Ovary (tissue), 10 donors: ENCODE measurements at places on chromosomes 11 and 22. TPM values are rescaled to one million over a fixed set of nuclear protein-coding genes. Genes with fewer than 3 reads are reported as not detected.

The C1QTNF5 gene
- total RNA-seq, result 4.8 TPM

The CEP126 gene
- total RNA-seq, result 10.0 TPM

The DKK3 gene
- 84.9 TPM for total RNA-seq

The PDGFD gene
- 131 TPM for total RNA-seq

The PRCP gene
- 62.8 TPM for total RNA-seq

The MAPK8IP2 gene
- total RNA-seq, result 13.2 TPM

The FADD gene
- total RNA-seq, result 16.0 TPM

The SHISA8 gene
- total RNA-seq, result 0.46 TPM

The TMEM191C gene
- 1.6 TPM for total RNA-seq

DNA sequence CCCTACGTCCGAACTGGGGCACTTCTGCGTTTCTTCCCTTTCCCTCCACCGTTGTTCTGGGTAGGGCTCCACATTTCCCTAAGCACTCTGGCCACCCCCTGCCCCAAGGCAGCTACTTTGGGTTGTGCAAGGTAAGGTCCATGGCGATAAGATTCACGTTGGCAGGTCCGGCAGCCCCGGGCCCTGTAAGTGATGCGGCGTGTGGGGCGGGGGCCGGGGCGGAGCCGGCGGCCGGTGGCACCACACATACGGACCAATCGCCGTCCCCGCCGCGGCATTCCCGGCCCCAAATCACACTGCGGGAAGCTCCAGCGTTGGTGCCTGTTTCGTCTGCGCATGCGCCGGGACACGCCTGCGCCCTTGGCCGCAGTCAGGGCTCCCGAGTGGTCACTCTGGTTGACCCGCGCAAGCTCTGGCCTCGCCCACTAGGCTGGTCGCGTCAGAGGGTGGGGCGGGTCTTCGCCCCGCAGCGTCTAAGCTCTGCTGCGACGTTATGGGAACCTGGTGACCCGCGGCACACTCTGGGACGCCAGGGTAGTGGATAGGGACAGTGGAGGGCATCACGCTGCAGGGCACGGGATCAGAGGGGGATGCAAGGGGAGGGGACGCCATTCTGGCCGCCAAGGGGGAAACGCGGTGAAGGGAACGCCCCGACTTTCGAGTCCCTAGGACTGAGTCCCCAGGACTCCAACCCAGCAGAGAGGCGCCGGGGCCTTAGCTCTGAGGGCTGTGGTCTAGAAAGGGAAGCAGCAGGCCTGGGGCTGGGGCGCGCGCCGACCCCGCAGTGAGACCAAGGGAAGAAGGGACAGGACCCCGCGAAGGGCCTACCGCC lies 1.6 kb downstream of the FADS1 start:
- no peaks in the 10 kb centered on the region for H3K36me3 ChIP-seq
- no peaks in the 10 kb centered on the region for H3K27me3 ChIP-seq
- peak overlapping the region; percentile 95 for H3K27ac ChIP-seq
- H3K4me1 ChIP-seq, result no peaks in the 10 kb centered on the region

- H3K36me3 ChIP-seq, result no peaks in the 10 kb centered on the region
- peak; percentile 28 for DNase-seq
- H3K4me1 ChIP-seq, result peaks cover 2% of the 10 kb centered on the region
- no peak overlapping the region for H3K27ac ChIP-seq
Observed at GRCh38 chr22:45612451-45612901, 59.2 kb upstream of the ATXN10 start.

DNA sequence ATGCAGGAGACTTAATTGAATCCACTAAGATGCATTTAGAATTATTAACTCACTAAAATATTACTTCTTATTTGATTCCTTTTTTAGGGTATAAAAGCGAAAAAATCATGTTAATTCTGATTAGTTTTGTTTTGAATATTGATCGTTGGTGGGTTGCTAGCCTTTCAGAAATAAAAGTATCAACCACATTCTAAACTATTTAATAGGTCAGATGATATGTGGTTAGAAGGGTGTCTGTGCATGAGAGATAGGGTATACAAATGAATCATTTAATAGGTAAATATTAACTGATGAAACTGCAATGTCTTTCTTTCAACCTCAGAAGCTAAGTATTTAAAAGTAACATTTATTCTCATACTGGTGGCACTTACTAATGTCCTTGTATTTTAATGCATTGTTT lies 515.1 kb downstream of the CNTN5 start:
- H3K36me3 ChIP-seq, result no peaks in the 10 kb centered on the region
- no peak overlapping the region for H3K27ac ChIP-seq
- H3K4me1 ChIP-seq, result no peaks in the 10 kb centered on the region
- H3K4me3 ChIP-seq, result no peak overlapping the region
- no peaks in the 10 kb centered on the region for H3K27me3 ChIP-seq

DNA sequence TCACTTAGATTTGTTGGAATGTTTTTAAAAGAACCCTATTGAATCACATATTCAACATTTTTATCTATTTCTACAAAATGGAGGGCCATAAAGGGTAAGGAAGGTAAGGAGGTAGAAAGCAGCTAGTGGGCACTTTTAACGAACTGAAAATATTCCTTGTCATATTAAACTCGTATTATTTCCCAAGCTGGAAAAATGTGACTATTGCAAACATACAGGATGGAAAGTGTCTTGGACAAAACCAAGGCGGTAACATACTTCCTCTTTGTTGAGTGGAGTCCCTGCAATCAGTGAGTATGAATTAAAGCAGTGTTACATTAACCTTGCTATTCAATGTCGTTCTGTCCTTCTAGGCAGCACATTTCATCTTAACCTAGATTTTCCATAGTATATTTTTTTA lies 165.6 kb downstream of the RCN1 start:
- no peak overlapping the region for H3K4me3 ChIP-seq
- peaks cover 19% of the 10 kb centered on the region for H3K4me1 ChIP-seq
- no peak for DNase-seq
- no peaks in the 10 kb centered on the region for H3K36me3 ChIP-seq
- no peak overlapping the region for H3K27ac ChIP-seq

DNA sequence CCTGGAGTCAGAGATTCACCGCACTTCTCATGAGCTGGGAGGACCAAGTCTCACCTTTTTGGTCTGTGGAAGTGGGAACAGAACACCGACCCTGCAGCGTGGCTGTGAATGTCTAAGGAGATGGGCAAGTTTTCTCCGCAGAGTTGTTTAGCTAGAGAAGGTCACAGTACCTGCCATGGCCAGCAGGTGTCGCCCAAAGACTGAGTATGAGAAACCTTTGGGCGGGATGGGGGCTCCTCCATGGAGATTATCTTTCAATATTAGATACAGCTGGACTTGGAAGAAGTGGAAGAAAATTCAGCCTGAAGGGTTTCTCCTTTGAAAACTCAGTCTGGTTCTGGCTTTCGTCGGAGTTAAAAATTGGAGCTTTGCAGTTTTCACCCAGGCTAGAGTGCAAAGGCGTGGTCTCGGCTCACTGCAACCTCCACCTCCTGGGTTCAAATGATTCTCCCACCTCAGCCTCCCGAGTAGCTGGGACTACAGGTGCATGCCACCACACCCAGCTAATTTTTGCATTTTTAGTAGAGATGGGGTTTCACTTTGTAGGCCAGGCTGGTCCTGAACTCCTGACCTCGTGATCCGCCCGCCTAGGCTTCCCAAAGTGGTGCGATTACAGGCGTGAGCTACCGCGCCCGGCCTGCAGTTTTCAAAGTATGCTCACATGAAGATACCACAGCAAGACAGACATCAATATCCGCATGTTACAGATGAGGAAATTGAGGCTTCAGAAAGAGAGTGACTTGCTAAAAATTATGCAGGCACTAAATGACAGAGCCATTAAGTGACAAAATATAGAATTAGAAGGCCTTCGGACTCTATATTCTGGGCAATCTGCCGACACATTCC lies 10.7 kb upstream of the DSCAML1 start:
- peaks cover 4% of the 10 kb centered on the region for H3K4me1 ChIP-seq
- H3K4me3 ChIP-seq, result no peak overlapping the region

DNA sequence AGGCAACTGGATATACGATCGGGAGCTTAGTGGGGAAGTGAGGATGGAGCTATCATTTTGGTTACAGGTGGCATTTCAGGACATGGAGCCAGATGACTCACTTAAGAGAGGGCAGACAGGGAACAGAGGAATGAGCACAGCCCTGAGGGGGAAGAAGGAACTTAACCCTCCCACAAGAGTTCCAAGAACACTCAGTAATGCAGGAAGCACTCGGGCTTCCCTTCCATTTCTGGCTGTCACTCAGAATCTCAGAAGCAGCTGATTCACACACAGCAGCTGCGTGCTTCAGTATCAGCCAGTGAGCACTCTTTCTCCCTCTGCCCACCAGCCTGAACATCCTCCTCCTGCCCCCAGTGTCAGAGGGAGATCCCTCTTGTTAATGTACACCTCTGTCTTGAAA lies 34.8 kb downstream of the EFCAB6 start:
- H3K27ac ChIP-seq, result no peak overlapping the region
- DNase-seq, result no peak
- no peaks in the 10 kb centered on the region for H3K36me3 ChIP-seq
- no peaks in the 10 kb centered on the region for H3K27me3 ChIP-seq
- no peak overlapping the region for H3K4me3 ChIP-seq
- no peaks in the 10 kb centered on the region for H3K4me1 ChIP-seq

- H3K4me1 ChIP-seq, result no peaks in the 10 kb centered on the region
- no peak overlapping the region for H3K4me3 ChIP-seq
- H3K27ac ChIP-seq, result no peak overlapping the region
- H3K36me3 ChIP-seq, result no peaks in the 10 kb centered on the region
- no peak for DNase-seq
- no peaks in the 10 kb centered on the region for H3K27me3 ChIP-seq
Observed at GRCh38 chr22:49412236-49412635, 415.4 kb downstream of the BRD1 start.

- H3K36me3 ChIP-seq, result no peaks in the 10 kb centered on the region
- H3K4me3 ChIP-seq, result no peak overlapping the region
- H3K27me3 ChIP-seq, result no peaks in the 10 kb centered on the region
- DNase-seq, result no peak
- H3K4me1 ChIP-seq, result peaks cover 4% of the 10 kb centered on the region
Observed at GRCh38 chr11:134173296-134173695, 50.5 kb downstream of the NCAPD3 start.

DNA sequence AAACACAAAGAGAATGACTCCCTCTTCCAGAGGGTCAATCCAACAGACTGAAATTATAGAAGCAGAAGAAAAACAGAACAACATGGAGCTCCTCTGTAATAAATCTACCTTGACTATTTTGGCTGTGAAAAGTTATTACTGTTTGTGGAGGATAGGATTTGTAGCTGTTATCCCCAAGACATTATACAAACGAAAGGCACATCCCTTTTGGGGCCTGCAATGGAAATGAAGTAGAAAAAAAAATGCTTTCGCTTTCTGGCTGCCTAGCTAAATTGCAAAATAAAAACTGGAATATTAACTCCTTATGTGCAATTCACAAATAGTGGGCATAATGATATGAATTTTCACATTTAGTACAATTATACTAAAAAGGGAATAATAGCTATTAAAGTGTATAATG lies 123.8 kb upstream of the CCDC179 start:
- H3K27ac ChIP-seq, result no peak overlapping the region
- DNase-seq, result no peak
- no peaks in the 10 kb centered on the region for H3K36me3 ChIP-seq
- no peaks in the 10 kb centered on the region for H3K27me3 ChIP-seq
- no peaks in the 10 kb centered on the region for H3K4me1 ChIP-seq

- peaks cover 13% of the 10 kb centered on the region for H3K4me1 ChIP-seq
- no peak overlapping the region for H3K27ac ChIP-seq
- H3K4me3 ChIP-seq, result no peak overlapping the region
- no peaks in the 10 kb centered on the region for H3K27me3 ChIP-seq
- H3K36me3 ChIP-seq, result no peaks in the 10 kb centered on the region
Observed at GRCh38 chr11:2375341-2375853, 1.7 kb upstream of the CD81 start.

DNA sequence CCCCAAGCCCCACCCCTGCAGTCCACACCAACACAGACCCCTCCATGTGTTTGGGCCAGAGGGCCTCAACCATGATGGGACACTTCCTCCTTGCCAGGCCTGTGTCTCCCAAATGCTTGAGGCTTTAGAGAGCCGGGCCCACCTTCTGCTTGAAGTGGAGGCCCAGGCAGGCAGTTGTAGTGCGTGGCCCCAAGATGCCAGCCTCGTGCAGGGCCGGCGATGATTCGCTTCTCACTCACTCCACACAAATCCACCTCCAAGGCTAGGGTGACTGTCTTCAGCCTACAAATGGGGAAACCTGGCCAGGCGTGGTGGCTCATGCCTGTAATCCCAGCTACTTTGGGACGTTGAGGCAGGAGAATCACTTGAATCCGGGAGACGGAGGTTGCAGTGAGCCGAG lies 5.7 kb downstream of the PRR5 start:
- no peak overlapping the region for H3K27ac ChIP-seq
- H3K4me3 ChIP-seq, result no peak overlapping the region
- no peaks in the 10 kb centered on the region for H3K36me3 ChIP-seq
- no peak for DNase-seq
- peaks cover 5% of the 10 kb centered on the region for H3K4me1 ChIP-seq

GRCh38 chr11:8309862-8310261 lies 46.2 kb upstream of the LMO1 start:
- no peaks in the 10 kb centered on the region for H3K27me3 ChIP-seq
- no peak for DNase-seq
- no peaks in the 10 kb centered on the region for H3K36me3 ChIP-seq

- no peaks in the 10 kb centered on the region for H3K36me3 ChIP-seq
- DNase-seq, result no peak
- H3K4me1 ChIP-seq, result peaks cover 2% of the 10 kb centered on the region
- no peak overlapping the region for H3K4me3 ChIP-seq
- no peaks in the 10 kb centered on the region for H3K27me3 ChIP-seq
Observed at GRCh38 chr11:14310679-14311078, 48.3 kb downstream of the RRAS2 start.

- DNase-seq, result no peak
- no peak overlapping the region for H3K27ac ChIP-seq
- H3K4me1 ChIP-seq, result no peaks in the 10 kb centered on the region
- no peaks in the 10 kb centered on the region for H3K27me3 ChIP-seq
- no peaks in the 10 kb centered on the region for H3K36me3 ChIP-seq
Observed at GRCh38 chr11:132745306-132745705, 787.0 kb downstream of the OPCML start.

- H3K27me3 ChIP-seq, result no peaks in the 10 kb centered on the region
- H3K36me3 ChIP-seq, result no peaks in the 10 kb centered on the region
- H3K4me3 ChIP-seq, result no peak overlapping the region
Observed at GRCh38 chr11:57903441-57904123, 120.1 kb upstream of the OR9Q1 start.

DNA sequence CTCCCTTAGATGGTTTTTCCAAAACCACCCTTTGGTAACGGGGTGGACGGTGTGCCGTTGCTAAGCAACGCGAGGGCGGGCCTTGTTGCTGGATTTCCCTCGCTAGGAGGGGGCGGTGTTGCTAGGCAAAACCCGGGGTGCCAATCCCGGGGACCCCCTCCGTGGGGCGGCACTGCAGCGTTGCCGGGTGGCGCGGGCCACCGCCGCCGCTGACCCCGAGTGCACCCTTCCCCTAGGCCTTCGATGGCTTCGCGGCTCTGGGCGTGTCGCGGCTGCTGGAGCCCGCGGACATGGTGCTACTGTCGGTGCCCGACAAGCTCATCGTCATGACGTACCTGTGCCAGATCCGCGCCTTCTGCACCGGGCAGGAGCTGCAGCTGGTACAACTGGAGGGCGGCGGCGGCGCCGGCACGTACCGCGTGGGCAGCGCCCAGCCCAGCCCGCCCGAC lies 8.9 kb downstream of the EHBP1L1 start:
- H3K4me3 ChIP-seq, result no peak overlapping the region
- no peak for DNase-seq
- no peak overlapping the region for H3K27ac ChIP-seq
- no peaks in the 10 kb centered on the region for H3K27me3 ChIP-seq
- no peaks in the 10 kb centered on the region for H3K36me3 ChIP-seq
- no peaks in the 10 kb centered on the region for H3K4me1 ChIP-seq

GRCh38 chr11:3198815-3199214 lies 19.8 kb downstream of the MRGPRG start:
- H3K4me3 ChIP-seq, result no peak overlapping the region
- no peak for DNase-seq
- no peak overlapping the region for H3K27ac ChIP-seq
- H3K27me3 ChIP-seq, result no peaks in the 10 kb centered on the region
- no peaks in the 10 kb centered on the region for H3K36me3 ChIP-seq

- peak; percentile 62 for DNase-seq
- H3K4me1 ChIP-seq, result peaks cover 9% of the 10 kb centered on the region
- peak overlapping the region; percentile 4 for H3K27ac ChIP-seq
Observed at GRCh38 chr22:37806409-37807333, 1.1 kb upstream of the GCAT start.
